ENCODE measurements at places on chromosomes 4 and X.

GRCh38 chr4:143383005-143383574 lies 46.4 kb downstream of the GAB1 start:
- no peak for DNase-seq

DNA sequence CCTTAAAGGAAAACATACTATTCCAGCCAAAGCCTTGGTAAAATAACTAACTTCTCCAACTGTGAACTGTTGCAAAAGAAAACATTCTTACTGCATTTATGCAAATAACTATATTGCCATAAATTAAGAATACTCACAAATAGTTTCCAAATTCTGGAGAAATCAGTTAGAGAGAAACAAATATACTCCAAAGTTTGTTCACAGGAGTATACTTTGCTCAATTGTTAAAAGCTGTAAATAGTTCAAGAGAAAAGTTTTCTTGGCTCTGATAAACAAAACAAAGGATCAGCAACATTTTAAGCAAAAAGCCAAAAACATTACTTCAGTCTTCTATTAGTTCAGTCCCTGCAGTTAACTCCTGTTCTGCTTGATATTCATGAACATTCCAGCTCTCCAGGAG lies 83.0 kb downstream of the EIF4E start:
- no peak for DNase-seq

DNA sequence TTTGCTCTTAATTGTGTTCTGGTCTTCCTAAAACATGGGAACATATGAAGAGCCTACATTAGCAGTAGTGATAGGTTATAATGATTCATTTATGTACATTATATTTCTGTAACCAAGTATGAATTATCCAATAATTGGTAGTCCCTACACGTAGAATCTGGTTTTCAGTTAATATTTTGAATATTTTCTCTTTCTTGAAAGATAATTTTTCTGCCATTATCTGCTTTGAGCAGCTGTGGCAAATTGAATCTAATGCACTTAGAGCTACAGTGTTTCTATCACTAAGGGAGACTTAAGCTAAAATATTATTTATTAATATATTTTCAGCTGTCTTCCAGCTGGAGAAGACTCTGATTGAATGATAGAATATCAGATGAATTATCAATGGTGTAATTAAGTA lies 21.0 kb downstream of the CEP44 start:
- DNase-seq: no peak

GRCh38 chr4:182923366-182923765 lies 6.2 kb upstream of the DCTD start:
- no peak for DNase-seq

GRCh38 chrX:45596188-45596808 lies 395.6 kb upstream of the DIPK2B start:
- DNase-seq: no peak

DNA sequence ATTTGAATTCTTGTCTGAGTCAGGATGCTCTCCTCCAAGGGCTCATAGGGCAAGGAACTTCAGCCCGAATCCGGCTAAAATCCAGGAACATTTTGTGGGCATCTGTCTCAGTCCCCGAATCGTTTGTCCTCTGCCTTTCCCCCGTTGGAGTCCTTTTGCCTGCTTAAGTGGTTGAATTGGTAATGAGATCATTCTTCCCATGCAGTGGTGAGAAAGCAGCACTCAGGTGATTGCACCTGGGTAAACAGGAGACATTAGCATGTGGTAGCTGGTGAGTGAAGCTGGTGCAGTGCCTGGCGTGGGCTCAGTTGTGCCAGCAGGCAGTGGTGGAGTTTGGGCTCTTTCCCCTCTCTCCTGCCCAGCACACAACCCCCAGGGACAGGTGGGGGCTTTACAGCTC lies 61.9 kb upstream of the MTM1 start:
- DNase-seq: no peak

- no peak for DNase-seq
These were observed 116.7 kb downstream of the SPCS3 start for GRCh38 chr4:176436293-176436973.

- no peak for DNase-seq
These were observed 71.7 kb downstream of the APBB2 start for GRCh38 chr4:41142376-41143310.

GRCh38 chr4:165668694-165669093 lies 204.3 kb upstream of the TLL1 start:
- DNase-seq: no peak

GRCh38 chr4:140100771-140101170 lies 53.2 kb downstream of the MAML3 start:
- DNase-seq: no peak

DNA sequence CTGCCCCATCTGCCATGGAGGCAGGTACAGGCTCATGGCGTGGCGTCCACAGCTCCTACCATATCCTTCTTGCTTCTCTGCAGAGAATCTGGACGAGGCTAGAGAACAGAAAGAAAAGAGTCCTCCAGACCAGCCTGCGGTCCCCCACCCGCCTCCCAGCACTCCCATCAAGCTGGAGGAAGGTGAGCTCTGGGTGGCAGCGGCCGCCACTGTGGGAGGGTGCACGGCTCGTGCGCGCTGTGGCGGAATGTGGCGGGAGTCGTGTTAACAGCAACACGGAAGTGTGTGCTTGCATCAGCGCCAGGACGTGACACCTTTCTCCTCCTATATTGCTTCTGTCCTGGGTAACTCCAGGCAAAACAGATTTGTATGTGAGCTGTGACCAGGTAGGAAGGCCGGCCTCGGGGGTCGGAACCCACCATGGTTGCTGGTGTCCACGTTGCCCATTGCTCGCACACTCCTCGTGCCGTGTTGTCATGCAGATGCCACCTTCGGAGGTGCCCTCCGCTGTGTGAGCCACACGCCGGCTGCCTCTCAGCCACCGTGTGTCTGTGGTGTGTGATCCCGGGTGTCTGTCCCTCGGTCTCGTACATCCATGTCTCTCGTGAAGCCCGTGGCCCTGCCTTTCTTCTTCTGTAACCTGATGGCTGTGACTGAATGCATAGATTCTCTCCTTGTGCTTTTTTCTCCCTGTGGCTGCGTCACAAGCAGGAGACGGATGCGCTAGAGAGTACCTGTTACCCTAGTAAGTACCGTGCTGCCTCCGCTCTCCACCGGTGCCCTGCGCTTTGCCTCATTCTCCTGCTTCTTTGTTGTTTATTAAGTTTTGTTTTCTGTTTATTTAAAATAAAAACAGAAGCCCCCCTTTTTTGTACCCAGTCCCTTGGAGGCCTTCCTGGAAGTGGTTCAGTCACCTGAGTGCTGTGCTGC lies 37.0 kb downstream of the NOP14 start:
- DNase-seq: no peak

DNA sequence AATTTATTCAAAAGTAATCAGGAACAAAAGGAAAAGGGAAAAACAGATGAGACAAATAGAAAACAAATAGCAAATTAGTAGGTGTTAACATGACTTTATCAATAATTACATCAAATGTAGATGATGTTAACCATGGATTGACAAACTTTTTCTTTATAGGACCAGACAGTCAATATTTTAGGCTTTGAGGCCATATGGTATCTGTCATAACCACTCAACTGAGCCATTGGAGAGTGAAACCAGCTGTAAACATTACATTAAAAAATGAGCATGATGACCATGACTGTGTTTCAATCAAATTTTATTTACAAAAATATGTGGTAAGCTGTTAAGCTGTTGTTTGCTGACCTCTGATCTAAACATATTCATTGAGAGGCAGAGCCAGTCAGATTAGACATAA lies 118.5 kb upstream of the NWD2 start:
- DNase-seq: no peak

DNA sequence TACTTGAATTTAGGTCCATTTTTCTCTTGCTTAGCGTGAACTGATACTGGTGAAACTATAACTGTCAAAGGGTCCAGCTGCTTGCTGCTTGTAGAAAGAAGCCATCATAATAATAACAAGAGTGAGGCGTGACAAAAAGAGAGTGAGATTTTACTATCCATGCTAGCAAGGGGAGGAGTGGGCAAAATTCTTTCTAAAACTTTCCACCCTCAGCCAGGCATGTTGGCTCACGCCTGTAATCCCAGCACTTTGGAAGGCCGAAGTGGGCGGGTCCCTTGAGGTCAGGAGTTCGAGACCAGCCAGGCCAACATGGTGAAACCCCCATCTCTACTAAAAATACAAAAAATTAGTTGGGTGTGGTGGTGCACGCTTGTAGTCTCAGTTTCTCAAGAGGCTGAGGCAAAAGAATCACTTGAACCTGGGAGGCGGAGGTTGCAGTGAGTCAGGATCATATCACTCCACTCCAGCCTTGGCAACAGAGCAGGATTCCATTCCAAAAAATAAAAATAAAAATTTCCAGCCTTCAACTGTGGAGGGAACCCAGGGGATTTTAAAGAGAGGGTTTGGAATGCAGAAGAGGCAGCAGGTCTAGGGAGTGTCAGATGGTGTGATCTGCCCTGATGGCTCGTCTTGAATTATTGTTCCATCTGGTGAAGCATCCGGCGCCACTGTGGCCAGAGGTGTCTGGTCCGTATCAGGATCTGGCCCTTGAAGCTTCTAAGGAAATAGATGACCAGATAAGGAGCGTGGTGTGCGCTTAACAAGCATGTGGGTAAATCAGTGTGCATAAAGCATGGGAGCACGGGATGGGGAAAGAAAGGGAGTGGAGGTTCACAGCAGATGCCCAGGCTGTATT lies 51.8 kb downstream of the LRP2BP start:
- no peak for DNase-seq

DNA sequence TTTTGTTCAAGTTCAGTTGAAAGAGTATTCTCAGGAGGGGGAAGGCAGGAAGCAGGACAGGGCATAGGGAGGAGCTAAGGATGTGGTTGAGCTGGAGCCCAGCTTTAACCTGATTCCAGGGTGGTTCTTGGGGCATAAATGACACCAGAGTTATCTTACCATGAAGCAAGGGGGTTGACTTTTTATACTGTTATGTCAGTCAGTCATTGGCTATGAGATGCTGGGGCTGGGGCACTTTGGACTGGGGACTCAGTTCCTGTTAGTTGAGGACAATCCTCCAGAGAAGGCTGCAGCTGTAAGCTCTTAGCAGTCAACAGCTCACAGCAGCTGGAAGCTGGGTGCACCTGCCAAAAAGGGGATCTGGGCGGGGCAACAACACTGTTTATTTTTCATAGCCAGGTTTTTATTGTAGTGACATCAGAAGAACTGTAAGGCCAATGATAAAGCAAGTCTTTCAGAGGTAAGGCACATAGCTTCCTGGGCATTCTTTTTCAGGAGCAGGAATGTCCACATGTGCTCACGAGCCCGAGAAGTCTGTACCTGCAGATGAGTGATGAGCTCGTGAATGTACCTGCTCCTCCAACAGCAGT lies 78.5 kb downstream of the MID1IP1 start:
- no peak for DNase-seq

DNA sequence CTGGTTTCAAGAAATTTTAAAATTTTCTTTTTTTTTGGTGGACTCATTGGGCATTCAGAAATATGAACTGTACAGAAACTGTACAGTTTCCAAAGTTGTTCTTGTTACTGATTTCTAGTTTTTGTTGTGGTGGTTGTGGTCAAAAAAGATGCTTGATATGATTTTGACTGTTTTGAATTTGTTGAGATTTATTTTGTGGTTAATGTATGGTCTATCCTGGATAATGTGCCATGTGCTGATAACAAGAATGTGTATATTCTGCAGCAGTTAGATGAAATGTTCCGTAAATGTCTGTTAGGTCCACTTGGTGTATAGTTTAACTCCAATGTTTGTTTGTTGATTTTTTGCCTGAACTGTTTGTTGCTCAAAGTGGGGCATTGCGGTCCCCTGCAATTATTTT lies 127.6 kb upstream of the NUDT6 start:
- DNase-seq: no peak

- no peak for DNase-seq
These were observed 66.6 kb downstream of the METTL14 start for GRCh38 chr4:118751629-118752323.

DNA sequence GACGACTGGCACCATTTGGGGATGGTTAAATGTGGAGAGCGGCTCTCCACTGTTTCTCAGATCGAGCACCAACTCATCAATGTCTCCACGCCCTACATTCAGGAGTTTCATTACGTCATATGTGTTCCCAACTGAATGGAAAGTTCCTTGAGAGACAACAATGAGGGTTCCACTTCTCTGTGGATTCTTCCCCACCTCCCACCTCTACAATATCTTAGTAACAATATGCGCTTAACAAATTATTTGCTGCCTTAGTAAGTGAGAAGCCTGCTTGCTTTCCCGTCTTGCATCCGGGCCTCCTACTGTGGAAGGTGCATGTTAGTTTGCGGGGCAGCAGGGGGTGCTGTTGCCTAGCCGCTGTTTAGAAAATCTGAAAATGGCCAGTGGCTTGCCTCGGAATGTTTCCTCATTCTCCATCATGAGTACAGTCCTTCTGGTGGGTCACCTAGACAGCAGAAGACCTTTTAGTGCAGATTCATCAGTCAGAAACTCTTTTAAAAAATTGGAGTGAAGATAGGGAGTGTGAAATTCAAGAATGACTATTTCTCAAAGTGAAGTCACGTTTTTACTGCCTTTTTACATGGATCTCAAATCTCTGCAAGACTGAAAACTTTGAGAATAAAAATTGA lies 55.7 kb downstream of the PHOX2B start:
- DNase-seq: peak; percentile 5

GRCh38 chr4:70251945-70252277 lies 9.5 kb downstream of the CSN3 start:
- DNase-seq: no peak

- no peak for DNase-seq
These were observed 417.4 kb upstream of the FAT1 start for GRCh38 chr4:187141101-187141500.

DNA sequence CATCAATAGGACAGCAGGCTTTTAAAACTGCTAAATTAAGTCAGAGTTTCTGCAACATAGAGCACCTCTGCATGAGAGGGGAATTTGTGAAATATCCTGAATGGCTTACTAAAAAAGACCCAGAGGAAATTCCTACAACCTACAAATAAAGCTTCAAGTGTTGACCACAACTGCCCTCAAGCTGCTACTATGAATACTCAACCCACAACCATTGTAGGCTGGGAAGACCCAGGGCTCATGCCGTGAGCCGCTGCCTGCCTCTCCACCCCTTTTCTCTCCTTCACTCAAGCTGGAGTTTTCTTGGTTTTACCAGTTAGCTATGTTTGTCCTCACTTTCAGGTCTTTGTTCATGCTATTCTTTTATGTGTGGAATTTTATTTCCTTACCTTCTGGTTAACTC lies 151.6 kb downstream of the EMCN start:
- no peak for DNase-seq

DNA sequence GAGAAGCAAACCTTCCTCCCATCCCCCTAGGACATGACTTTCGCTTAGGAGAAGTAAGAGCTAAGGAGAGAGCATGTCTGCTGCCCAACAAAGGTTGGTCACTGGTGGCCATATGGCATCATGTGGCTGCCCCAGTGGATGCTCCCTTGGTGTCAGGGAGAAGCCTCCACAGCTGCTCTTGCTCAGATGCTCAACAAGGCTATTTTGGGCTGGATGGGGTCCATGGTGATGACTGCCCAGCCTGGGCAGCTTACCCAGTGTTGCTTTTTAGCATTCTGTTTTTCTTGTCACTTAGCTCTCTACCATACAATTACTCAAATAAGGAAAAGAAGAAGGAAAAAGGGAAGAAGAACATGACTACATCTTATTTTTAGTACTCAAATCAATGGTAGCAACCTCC lies 48.9 kb upstream of the PPARGC1A start:
- DNase-seq: no peak

All from stimulated activated CD4-positive, alpha-beta T cell treated with anti-CD3 and anti-CD28 coated beads, Interleukin-12 subunit alpha, Interleukin-12 subunit beta, amount 100 ng/mL, for 48 hours (primary cell).